ENCODE measurements at places on chromosomes 2 and 18.

DNA sequence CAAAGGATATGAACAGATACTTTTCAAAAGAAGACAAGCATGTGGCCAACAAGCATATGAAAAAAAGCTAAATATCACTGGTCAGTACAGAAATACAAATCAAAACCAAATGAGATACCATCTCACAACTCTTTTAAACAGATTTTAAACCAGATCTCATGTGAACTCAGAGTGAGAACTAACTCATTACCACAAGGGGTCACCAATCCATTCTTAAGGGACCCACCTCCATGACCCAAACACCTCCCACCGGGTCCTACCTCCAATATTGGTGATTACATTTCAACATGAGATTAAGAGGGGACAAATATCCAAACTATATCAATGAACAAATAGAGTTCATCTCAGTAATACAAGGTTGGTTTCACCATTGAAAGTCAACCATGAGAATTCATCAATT, 319.8 kb upstream of the GULP1 start:
- no peak for DNase-seq

GRCh38 chr2:138267161-138267901, 234.2 kb upstream of the SPOPL start:
- DNase-seq: no peak

DNA sequence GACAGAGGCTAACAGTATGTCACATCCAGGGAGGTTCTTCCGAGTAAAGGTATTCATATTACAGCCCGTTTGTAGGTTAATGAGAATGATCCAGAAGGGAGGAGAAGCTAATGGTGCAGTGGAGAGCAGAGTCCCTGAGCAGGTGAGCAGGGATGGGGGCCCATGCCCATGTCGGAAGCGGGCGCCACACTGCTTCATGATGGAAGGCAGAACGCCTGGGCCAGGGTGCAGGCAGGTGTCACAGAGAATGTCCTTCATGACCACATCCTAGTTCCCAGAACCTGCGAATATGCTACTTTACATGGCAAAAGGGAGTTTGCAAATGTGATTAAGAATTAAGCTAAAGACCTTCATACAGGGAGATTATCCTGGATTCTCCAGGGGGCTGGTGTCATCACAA, 4.0 kb downstream of the HES6 start:
- DNase-seq: no peak

DNA sequence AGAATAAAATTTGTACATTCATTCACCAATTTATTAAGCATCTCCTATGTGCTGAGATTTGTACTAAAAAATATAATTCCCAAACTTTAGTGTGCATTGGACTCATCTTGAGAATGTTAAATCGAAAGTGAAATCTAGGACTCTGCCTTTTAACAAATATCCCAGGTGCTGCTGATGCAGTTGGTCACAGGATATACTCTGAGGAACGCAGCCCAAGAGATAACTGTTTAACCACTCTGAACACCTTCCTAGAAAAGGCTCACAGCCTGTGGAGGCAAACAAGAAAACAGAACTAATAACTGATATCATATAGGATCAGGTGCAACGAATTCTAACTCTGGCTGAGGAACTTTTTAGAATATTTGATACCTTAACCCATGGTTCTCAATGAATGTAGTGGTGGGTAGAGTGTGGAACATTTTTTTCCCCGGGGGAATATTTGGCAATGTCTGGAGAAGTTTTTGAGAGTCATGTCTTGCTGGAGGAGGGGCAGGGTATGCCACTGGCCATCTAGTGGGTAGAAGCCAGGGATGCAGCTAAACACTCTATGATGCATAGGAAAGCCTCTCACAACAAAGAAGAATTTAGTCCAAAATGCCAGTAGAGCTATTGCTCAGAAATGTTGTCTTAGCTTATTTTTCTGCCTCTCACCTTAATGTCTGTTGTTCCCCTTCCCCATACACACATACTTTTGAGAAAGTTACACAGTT, 96.5 kb downstream of the EHBP1 start:
- no peak for DNase-seq

GRCh38 chr18:11676867-11677266, 12.2 kb upstream of the GNAL start:
- peak; percentile 12 for DNase-seq

Data from SW480 (cell line).